Smooth muscle cell of the umbilical artery (primary cell): ENCODE measurements at places on chromosomes 5 and 9. TPM values are rescaled to one million over a fixed set of nuclear protein-coding genes. Genes with fewer than 3 reads are reported as not detected.

GARIN3 gene
- total RNA-seq = not detected in 2 replicates

SGCD gene
- 12.7 and 31.2 TPM in 2 replicates for total RNA-seq

PRR16 gene
- total RNA-seq = 1.2 and 1.8 TPM in 2 replicates

PCDHGA9 gene
- total RNA-seq = 3.6 and 4.5 TPM in 2 replicates

DMRT3 gene
- total RNA-seq = not detected in 2 replicates

PCDHGA1 gene
- 0.69 and 0.89 TPM in 2 replicates for total RNA-seq

PCDHB14 gene
- total RNA-seq = 0.42 and 1.5 TPM in 2 replicates

ARHGEF39 gene
- total RNA-seq = 0.30 and 0.92 TPM in 2 replicates

TNFSF15 gene
- 0.32 and 3.0 TPM in 2 replicates for total RNA-seq

CD72 gene
- total RNA-seq = 0.32 and 1.2 TPM in 2 replicates

GMCL2 gene
- not detected in 2 replicates for total RNA-seq

SSBP2 gene
- 10.4 and 14.7 TPM in 2 replicates for total RNA-seq

NKD2 gene
- total RNA-seq = 0.59 TPM in 1 of 2 replicates, not detected in the other

C9orf153 gene
- total RNA-seq = 0.30 and 1.1 TPM in 2 replicates

FOXD4L3 gene
- not detected in 2 replicates for total RNA-seq

PDE6A gene
- not detected in 2 replicates for total RNA-seq

ST8SIA4 gene
- total RNA-seq = 20.9 and 44.2 TPM in 2 replicates

CDC23 gene
- 24.6 and 26.9 TPM in 2 replicates for total RNA-seq

AQP7 gene
- not detected in 2 replicates for total RNA-seq

SLC6A18 gene
- total RNA-seq = not detected in 2 replicates

MPDZ gene
- total RNA-seq = 97.9 and 100 TPM in 2 replicates

CDHR2 gene
- total RNA-seq = 0.05 TPM in 1 of 2 replicates, not detected in the other

PWWP2A gene
- total RNA-seq = 22.0 and 34.5 TPM in 2 replicates

LIX1 gene
- 0.89 TPM in 1 of 2 replicates, not detected in the other for total RNA-seq

OLFML2A gene
- total RNA-seq = 2.1 TPM in 2 replicates

NR5A1 gene
- total RNA-seq = not detected in 2 replicates

VLDLR gene
- total RNA-seq = 46.9 and 50.5 TPM in 2 replicates

RANBP17 gene
- total RNA-seq = 15.1 and 18.2 TPM in 2 replicates

TSLP gene
- 0.42 and 0.89 TPM in 2 replicates for total RNA-seq

IL7R gene
- 3.6 and 9.0 TPM in 2 replicates for total RNA-seq

GABRA1 gene
- total RNA-seq = 0.30 TPM in 1 of 2 replicates, not detected in the other

ANP32B gene
- 6.2 and 9.3 TPM in 2 replicates for total RNA-seq

PRUNE2 gene
- 6.2 and 8.8 TPM in 2 replicates for total RNA-seq

ARAP3 gene
- total RNA-seq = 8.9 and 14.5 TPM in 2 replicates

MSX2 gene
- 0.28 and 1.5 TPM in 2 replicates for total RNA-seq

CD180 gene
- total RNA-seq = not detected in 2 replicates

PHYHD1 gene
- 2.1 and 3.4 TPM in 2 replicates for total RNA-seq

TUT7 gene
- 43.7 and 51.8 TPM in 2 replicates for total RNA-seq

FOXD4L6 gene
- 0.30 and 0.37 TPM in 2 replicates for total RNA-seq

SPATA31C1 gene
- total RNA-seq = not detected in 2 replicates

INSL6 gene
- total RNA-seq = not detected in 2 replicates
